ENCODE measurements at places on chromosomes 6 and 20.

GRCh38 chr6:104955491-104955890, 1.4 kb upstream of the LIN28B start:
- no peak for DNase-seq

DNA sequence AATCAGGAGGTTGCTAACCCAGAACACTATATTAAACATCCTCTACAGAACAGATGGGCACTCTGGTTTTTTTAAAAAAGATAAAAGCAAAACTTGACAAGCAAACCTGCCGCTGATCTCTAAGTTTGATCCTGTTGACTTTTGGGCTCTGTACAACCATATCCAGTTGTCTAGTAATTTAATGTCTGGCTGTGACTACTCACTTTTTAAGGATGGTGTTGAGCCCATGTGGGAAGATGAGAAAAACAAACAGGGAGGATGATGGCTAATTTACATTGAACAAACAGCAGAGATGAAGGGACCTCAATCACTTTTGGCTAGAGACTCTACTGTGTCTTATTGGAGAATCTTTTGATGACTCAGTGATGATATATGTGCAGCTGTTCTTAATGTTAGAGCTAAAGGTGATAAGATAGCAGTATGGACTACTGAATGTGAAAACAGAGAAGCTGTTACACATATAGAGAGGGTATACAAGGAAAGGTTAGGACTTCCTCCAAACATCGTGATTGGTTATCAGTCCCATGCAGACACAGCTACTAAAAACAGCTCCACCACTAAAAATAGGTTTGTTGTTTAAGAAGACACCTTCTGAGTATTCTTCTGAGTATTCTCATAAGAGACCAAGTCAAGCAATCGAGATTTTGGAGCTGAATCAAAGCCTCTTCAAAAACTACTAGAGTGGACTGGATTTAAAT, 201.2 kb upstream of the SHLD1 start:
- no peak for DNase-seq

GRCh38 chr6:160137130-160137988, 15.7 kb downstream of the SLC22A1 start:
- no peak for DNase-seq

- no peak for DNase-seq
Observed at GRCh38 chr6:63452125-63452524, 120.2 kb upstream of the LOC128125822 start.

DNA sequence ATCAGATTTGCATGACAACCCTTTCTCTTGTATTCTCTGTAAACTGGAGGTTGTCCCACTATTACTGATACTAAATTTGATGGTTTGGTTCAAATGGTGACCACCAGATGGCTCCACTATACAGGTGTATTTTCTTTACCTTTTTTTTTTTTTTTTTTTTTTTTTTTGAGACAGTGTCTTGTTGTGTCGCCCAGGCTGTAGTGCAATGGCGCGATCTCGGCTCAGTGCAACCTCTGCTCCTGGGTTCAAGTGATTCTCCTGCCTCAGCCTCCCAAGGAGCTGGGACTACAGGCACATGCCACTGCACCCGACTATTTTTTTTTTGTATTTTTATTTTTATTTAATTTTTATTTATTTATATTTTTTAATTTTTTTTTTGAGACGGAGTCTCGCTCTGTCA, 6.6 kb upstream of the WTAP start:
- DNase-seq = no peak

- no peak for DNase-seq
Observed at GRCh38 chr6:9628819-9629218, 786.1 kb downstream of the TFAP2A start.

DNA sequence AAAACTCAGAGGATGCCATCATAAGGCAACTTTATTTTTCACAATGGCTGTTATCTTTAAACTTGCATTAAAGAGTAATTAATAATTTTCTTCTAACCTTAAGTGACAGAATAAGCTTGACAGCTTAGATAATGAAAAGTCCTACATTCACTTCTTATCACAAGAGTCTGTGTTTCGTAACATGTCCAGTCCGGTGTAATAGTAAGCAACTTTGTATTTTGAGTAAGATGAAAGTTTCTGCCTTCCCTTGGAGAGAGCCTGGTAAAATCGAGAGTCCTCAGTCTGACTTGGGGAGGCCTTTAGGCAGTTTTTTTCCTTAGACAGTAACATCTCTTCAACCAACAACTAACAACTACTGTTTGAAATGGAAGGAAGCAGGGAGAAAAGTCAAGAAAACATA, 195.6 kb downstream of the GRM1 start:
- no peak for DNase-seq

DNA sequence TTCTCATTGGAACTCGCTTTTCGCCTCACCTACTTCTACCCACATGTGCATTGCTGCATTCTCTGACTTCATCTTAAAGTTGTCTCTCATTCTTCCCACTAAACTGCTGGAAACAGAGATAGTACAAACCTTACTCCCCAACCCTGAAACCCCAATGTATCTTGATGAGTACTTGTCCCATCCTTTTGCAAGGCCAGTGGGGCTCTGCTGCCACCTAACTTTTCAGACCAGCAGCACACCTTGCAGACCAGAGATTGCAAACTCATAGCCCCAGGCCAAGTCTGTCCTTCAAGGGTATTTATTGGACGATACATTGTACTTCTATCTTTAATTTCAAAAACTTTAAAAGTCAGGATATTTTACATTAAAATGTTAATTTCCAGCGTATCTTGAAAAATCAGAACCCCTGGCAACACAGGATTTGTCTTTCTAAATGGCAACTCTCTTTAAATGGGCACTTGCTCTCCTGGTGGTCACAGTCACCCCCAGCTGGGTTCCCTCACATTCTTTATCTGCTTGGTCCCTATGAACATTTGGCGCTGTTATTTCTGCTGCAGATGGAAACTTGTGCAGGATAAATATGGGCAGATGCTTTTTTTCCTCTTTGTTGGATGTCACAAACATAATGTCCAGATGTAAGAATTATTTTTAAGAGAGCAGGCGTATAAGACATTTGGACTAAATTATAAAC, 83.9 kb downstream of the SOD2 start:
- DNase-seq = no peak

DNA sequence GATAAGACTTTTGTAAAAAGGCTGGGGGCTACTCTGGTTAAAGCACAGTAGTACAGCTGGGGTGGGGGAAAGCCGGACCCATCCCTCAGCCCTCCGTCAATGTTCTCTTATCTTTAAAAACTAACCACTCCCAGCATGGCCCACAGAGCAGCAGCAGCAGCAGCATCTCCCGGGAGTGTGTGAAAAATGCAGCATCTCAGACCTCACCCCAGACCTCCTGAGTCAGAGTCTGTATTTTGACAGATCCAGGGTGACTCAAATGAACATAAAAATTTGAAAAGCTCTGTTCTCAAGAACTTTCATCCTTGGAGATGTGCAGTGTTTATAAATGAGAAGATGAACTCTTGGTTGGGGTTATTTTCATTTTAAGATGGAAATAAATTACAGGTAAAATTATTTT, 277.7 kb upstream of the ECI2 start:
- DNase-seq = no peak

DNA sequence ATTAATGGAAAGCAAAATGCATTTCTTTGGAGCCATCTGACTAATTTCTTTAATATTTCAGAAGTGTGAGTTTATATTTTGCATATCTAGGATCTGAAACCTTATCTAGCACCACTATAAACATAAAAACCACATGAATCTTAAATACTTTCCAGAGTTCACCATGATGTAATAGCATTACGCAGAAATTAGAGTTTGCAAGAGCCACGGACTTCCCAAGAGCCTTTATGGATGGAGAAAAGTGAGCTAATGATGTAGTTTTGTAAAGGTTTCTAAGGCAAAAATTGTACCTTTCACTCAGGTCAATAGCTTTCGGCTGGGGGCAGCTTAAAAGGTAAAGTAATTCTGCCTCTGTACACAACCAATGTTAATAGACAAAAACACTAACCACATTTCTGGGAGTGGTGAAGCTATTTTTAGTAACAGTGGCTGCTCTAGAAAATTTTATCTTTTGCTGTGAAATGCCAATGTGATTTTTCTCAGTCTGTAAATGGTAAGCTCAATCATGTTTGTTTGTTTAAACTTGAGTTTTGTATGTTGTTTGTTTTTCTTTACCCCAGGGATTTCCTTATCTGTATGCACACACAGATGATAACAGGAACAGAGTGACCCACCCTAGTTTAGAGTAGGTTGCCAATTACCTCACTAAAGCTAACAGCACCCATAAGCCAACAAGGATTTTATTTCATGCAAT, 80.5 kb downstream of the FILIP1 start:
- no peak for DNase-seq

DNA sequence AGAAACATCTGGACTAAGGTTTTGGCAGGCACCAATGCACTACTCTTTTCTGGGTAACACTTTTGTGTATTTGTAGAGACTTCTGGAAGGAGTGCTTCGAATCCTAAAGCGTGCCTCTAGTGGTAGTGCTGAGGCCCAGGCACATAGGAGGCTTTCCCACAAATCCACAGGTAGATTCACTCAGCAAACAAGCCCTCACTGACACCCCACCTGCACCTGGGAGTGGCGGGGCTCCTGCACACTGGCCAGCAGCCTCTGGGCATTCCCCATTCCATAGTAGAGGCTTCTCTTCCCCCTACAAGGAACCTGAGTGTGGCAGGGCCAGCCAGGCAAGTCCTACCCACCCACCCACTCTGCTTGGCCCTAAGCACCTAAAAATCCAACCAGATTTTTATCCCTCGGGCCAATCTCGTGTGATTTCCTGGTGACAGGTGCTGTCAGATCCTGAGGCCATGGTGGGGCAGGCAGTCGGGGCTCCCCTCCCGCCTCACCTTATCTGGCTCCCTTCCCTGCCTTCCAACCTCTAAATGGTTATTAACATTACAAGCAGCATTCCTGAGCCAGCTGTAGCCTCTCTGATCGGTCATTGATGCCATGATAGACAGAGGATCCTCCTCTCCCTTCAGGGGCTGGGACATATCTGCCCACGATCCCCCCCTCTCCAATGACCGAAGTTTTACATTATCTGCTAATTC, 82.4 kb downstream of the SLC2A10 start:
- no peak for DNase-seq

- DNase-seq = no peak
Observed at GRCh38 chr6:493840-494239, 102.3 kb downstream of the IRF4 start.

DNA sequence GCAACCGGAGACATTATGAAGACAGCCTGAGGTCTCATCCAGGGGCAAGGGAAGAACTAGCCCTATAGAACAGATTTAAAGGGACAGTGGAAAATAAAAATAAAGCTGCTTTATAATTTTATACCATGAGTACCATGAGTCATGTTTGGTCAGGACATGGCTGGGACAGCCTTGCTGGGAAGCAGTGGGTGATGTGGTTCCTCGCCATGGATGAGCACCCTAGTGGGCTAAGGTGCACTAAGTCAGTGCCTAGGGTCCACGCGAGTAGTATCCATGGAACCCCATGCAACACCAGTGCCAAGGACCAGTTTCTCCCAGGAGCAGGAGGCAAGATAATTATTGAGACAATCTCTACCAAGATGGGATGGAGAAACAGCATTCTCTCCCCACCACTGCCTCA, 33.4 kb upstream of the ELMO2 start:
- no peak for DNase-seq

DNA sequence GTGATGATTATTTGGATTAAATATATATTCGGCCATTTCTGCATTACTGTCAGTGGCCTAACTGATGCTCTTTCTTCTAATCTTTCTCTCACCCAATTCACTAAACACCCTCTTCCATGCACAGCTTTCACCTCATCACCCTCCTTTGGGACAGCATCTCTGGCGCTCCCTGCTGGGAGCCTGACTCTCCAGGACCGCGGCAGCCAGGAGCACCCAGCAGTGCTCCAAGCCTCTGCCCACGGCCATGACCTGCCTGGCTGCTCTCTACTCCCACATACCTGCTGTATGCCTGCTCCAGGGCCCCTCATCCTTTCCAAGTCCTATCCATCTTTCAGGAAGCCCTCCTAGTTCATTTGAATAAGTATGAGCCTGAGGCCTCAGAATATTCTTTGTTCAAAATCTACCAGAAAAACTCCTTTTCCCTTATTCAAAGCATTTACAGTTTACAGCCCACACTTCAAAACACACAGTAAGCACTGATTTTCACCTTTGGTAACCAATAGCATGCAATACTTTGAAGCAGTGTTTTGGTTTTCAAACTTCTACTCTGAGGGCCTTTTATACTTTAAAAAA, 15.2 kb downstream of the CTCFL start:
- no peak for DNase-seq

DNA sequence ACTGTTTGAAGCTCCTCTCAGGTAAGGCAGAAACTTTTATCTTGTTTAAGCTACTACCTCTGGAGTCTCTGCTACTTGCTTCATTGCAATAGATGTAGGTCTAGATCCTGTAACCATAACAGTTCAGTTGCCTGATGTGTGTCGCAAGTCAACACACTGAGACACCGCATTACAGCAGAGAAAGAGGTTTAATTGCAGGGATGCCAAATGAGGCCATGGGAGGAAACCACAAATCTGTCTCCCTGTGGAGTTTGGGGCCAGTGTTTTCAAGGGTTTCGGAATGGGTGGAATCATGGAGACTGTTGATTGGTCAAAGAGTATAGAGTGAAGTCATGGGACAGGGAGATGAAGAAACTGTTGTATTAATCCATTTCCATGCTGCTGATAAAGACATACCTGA, 57.1 kb upstream of the RBM24 start:
- DNase-seq = no peak

DNA sequence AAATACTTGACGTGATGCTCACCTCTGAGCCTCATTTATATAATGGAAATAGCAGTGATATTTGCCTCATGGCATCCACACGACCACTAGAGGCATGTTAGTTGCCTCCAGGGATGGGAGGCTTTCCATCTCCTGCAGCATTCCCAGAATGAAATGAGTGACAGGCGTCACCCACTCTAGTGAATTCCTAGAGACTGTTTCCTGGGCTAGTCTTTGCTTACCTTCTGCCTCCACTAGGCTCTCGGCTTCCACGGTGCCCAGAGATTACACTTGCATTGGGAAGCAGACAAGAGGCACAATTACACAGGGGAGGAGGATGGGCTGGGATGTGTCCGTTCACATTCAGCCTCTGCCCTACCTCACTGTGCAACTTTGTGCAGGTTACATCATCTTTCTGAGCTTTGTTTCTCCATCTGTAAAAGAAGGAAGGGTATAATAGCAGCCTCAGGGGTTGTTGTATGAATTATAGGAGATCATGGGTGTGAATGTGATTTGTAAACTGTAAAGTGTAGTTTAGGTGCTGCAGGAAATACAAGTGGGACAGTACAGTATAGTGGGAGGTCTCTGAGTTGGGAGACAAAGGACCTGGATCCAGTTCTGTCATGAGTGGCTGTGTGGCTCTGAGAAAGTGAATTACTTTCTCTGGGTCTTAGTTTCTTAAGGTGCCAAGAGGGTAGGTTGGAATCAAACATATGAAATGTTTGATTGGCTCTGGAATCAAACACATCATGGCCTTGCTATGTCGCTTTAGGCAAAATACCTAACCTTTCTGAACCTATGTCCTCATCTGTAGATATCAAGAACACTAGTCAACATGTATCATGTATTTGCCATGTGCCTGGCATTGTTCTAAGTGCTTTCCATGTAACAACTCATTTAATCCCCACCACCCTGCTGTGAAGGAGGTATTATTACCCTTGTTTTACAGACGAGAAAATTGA, 3.6 kb upstream of the VSTM2L start:
- DNase-seq = no peak

GRCh38 chr6:10425176-10425974, 10.5 kb upstream of the TFAP2A start:
- DNase-seq = no peak

Measured in activated CD4-positive, CD25-positive, alpha-beta regulatory T cell treated with anti-CD3 and anti-CD28 coated beads, Interleukin-2, amount 50 U/mL, for 72 hours (primary cell).